H9 (cell line): ENCODE measurements at places on chromosomes 7 and 10. TPM values are rescaled to one million over a fixed set of nuclear protein-coding genes. Genes with fewer than 3 reads are reported as not detected.

The TMEM229A gene
- total RNA-seq, result 0.37 and 0.46 TPM in 2 replicates

The FAM221A gene
- total RNA-seq, result 13.4 and 15.0 TPM in 2 replicates

DNA sequence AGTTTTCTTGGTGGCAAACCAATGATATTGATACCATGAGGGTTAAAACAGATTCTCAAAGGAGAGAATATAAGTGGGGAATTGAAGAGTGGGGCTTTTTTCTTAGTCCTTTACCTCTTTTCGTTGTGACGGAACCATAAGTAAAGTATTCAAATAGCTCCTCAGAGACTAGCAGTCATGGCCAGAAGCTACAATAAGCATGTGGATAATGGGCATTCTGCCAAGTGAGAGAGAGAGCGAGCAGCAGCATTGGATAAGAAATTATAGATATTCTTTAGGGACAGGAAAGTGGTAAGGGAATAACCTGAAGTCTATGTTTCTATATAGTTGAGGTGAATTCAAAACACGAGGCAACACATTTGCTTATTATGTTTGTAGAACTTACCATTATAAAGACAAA, 235.1 kb downstream of the SEMA3E start:
- DNase-seq, result no peak

DNA sequence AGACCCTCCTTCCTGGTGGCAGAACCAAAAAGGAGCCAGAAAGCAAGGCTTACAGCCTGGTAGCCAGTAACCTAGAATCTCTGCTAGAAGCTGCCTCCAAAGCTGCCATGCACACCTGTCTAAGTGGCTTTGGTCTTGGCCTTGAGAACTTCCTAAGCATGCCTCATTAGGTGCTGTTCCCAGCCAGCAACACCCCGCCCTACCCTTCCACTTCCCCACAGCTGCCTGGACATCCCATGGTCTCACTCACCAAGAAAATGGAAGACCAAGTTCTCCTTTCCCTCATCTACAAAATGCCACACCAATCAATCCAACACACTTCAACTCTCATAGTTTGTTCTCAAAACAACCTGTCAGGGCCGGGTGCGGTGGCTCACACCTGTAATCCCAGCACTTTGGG, 4.2 kb downstream of the PSAP start:
- no peak for DNase-seq

DNA sequence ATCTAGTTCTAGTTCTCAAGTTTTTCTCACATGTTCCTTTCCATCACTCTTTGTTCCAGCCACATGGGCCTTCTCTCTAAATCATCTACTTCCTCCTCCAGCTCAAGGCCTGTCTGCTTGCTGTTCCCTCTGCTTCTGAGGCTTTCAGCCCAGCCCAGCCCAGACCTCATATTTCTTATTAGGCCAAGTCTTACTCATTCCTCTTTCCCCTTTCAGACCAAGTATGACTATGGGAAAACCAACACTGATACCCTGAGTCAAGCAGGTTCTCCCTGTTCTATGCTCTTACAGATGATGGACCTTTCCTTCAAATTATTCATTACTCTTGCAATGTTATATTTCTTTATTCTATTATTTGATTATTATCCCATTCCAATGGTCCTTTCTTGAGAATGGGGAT, 80.3 kb upstream of the SEM1 start:
- no peak for DNase-seq

DNA sequence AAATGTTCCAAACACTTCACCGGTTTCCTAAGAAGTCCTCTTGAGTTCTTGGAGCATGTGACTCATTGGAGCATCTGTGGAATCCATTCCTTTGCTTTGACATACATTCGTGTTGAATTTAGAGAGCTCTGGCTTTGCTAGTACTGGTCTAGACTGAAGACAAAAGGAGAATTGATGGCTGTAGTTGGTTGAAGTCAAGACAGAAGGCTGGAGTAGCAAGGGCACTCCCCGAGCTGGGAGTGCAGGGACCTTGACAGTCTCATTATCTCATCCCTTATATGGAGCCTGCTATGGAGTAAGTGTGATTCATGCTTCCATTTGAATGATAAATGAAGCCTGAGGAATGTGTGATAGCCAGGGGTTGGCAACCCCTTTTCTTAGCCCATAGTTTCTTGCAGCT, 1249.1 kb downstream of the TYW1 start:
- DNase-seq, result peak; percentile 59

DNA sequence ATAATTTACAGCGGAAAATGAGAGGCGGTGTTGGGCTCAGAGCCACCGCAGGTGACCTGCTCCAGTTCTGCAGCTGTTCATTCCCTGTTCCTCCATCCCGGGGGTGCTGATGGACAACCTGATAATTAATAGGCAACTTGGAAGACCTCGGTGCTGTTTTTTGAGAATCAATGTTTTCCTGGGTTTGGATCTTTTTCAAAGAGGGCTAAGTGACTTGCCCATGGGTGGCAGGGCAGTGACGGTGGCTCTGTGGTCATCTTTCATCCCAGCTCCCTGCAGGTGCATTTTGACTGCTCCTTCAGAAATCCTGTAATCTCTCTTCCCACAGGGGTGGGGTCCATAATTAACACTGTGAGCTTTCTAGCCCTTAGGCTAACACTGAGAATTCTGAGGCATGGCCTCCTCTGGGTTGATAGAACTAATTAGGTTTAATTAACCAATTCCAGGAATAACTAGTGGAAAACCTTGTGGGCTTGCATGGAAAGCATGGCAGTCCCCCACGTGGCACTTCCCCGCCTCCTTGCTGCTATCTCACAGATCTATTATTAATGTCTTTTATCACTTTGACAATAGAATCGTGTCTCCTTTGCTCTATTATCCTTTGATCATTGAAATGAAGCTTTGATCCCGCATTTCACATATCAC, 217.9 kb downstream of the GLRX3 start:
- DNase-seq, result no peak

DNA sequence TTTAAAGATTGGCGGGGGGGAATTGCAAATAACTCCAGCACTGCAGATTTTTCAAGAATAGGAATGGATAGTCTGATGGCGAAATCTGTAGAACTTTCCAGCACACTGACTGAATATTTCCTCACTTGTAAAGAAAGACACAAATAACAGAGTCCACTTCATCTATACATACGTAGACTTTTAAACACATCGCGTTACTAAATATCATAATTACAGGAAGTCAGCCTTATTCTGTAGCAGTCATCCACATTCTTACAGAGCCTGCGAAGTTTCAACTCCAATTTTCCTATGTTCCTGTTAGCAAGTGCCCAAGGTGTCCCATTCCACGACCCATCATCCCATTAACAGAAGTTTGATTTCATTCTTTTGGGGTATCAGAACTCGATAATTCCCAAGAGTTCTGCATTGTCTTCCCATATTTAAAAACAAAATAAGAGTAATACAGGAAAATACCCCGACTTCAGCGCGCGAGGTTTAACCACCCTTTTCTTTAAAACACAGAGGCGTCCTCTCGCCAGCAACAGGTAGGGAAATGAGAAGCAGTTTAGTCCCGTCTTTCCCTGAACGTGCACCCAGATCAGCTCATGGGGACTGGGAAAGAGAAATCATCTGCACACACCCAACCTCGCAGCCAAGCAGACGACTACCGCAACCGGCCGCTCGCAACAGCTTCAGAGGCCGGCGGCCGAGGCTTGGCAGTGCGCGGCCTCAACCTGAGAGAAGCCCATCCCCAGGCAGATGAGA, 880 bp downstream of the HERC4 start:
- DNase-seq, result no peak

DNA sequence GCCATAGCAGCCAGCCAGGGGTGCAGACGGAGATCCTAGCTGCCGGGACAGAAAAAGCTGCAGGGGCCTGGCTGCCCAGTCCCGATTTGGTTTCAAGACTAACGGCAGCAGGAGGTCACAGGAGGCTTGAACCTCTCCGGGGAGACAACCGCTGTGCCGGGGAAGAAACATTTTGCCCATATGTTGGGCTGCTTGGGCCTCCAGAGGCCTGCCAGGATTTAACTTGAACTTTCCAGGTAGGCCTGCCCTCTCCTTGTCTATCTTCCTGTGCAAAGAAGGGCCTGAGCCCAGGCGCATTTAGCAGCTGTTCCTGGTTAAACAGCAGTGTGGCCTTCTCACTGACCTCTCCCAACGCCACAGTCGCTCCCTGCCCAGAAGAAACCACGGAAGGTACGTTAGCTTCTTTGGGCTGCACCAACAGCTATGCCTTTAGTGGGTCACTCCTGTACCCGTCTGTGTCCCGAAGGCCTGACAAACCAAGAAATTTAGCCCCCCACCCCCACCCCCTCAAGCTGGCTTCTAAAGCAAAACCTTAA, 17.1 kb upstream of the PTF1A start:
- no peak for DNase-seq

DNA sequence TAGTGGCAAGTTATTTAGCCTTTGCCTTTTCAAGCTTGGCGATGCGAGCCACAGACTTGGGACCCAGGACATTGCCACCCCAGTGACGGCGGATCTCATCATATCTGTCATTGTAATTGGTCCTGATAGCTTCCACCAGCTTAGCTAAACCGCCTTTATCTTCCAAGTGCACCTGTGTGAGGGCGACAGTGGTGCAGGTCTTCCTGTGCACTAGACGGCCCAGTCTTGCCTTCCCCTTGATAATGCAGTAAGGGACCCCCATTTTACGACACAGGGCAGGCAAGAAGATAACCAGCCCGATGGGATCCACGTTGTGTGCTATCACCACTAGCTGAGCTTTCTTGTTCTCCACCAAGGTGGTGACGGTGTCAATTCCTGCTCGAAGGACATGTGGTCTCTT, 99.6 kb upstream of the ITGB1 start:
- DNase-seq, result no peak

DNA sequence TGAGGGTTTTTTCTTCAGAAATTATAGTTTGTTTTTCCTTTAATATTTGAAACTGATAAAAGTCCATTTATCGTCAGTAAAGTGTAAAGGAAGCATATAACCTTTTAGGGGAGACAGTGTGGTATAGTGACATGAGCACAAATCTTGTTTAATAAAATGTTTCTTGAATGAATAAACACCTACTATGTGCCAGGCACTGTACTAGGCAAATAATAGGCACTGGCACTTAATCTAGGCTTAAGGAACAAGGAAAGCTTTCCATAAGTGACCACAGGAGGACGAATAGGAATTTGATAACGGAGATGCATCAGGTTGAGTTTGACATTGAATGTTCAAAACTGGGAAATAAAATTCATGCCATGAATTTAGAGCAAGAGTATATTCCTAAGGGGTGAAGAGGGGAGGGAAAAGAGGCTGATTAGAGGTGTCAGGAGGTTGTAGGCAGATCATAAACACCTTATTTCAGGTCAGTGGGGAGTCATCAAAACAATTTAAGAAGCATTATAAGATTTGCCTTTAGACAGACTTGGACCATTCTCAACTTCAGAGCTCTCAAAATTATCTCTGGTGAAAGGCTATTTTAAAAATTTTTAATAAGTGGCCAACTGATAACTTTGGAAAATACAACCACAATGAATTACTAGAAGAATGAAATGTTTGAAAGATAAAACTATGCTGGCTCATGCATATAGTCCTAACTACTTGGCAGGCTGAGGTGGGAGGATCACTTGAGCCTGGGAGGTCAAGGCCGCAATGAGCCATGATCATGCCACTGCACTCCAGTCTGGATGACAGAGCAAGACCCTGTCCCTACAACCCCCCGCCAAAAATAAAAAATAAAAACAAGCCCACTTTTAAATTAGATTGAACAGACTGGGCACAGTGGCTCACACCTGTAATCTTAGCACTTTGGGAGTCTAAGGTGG, 22.4 kb downstream of the RALA start:
- DNase-seq, result no peak

GRCh38 chr10:35211390-35211789, 84.7 kb downstream of the CREM start:
- DNase-seq, result no peak

The FAM25A gene
- total RNA-seq, result not detected in 2 replicates

DNA sequence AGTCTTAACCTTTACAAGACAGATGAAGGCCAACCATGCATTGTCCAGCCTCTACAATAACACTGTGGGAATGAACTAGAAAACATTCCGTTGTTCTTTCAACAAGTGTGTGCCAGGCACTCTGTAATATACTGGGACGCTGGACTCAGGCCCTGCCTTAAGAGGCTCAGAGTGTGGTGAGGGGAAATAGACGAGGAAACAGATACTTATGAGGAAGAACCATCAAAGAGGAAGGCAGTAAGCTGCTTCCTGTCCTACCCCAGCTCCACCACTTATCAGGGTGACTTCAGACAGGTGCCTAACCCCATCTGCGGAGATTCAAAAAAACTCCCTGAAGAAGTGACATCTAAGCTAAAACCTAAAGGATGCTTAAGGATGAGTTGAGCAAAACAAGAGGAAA, 8.9 kb upstream of the TRIM8 start:
- no peak for DNase-seq

The HMX2 gene
- 0.35 and 0.46 TPM in 2 replicates for total RNA-seq

- DNase-seq, result no peak
Measured at GRCh38 chr7:113774182-113774807, 144.5 kb downstream of the PPP1R3A start.

DNA sequence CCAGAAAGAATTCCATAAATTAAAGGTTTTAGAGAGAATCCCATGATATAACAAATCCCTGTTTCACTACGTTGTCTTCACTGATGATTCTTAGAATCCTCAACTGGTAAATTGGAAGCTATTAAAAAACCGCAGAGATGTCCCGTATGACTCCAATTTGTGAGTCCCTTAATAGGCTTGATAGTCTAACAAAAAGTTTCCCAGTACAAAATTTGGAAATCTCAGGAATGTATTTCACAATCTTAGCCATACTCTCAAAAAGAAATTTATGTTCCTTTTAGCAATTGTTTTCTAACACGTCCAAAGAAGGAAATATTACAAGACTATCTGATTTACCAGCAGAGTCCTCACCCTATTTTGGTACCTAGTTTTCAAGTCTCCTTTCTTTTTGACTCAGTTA, 2.5 kb downstream of the TES start:
- no peak for DNase-seq

GRCh38 chr7:17016402-17017010, 134.7 kb upstream of the AGR3 start:
- no peak for DNase-seq

- no peak for DNase-seq
Measured at GRCh38 chr10:78272329-78272728, 238.7 kb downstream of the RPS24 start.

GRCh38 chr10:77915319-77916105, 11.0 kb downstream of the DLG5 start:
- DNase-seq, result no peak

DNA sequence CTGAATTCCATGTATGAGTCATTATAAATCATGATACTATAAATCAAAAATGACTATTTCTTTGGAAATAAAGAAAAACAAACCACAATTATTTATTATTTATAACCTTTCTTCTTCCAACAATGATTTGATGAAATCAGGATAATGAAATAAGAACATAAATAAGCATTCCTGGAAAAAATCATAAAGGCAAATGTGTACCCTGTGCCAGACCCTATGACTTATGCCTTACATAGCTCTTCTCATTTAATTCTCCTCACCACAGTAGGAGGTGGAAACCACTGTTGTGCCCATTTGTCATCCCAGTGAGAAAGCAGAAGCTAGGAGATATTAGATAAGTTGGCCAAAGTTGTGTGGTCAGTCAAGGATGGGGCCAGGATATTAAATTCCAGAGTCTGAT, 255.1 kb downstream of the DOCK4 start:
- DNase-seq, result no peak

GRCh38 chr10:113663908-113664307, at the start of gene NRAP:
Gene NRAP, minus strand, starts transcription at chr10:113664041. Its CDS starts 159 bp downstream, at chr10:113663882.
- DNase-seq, result no peak

GRCh38 chr10:7085913-7086589, 324.8 kb downstream of the SFMBT2 start:
- peak; percentile 59 for DNase-seq
